ENCODE measurements at places on chromosomes 5 and 9. TPM values are rescaled to one million over a fixed set of nuclear protein-coding genes. Genes with fewer than 3 reads are reported as not detected.

GRCh38 chr5:135345956-135346731 lies 52.9 kb downstream of the MACROH2A1 start:
- DNase-seq: peak; percentile 24

- no peak for DNase-seq
Observed at GRCh38 chr9:136149853-136150252, 31.2 kb upstream of the TMEM250 start.

DNA sequence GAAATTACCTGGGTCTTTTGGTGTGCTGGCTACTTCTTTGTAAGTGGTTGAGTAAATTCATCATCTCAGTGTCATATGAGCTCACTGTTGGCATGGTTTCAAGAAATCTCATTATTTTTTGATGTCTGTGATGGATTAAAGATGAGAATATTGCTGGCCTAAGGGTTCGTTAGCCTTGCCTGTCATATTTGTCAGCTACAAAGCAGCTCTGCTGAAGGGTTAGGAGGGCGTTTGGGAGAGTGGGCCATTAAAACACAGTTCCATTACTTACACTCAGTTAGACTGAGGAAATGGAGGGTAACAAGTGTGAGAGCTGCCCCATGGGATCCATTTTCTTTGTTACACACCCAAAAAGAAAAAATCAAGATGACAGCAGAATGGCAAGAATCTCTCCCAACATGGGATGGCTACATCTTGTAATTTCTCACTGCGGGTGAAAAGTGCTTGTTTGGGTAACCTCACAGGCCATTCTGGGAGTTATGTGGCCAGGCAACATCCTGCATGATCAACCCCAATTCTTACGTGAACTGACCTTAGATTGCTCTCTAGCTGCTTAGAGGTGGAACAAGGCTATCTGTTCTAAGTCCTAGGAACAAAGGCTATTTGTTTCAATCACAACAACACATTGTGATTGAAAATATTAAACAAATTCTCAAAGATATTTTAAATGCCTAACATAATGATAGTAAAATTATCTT lies 609.5 kb upstream of the RGMB start:
- no peak for DNase-seq

GRCh38 chr5:157020511-157021222 lies 38.2 kb downstream of the HAVCR1 start:
- DNase-seq: no peak

DNA sequence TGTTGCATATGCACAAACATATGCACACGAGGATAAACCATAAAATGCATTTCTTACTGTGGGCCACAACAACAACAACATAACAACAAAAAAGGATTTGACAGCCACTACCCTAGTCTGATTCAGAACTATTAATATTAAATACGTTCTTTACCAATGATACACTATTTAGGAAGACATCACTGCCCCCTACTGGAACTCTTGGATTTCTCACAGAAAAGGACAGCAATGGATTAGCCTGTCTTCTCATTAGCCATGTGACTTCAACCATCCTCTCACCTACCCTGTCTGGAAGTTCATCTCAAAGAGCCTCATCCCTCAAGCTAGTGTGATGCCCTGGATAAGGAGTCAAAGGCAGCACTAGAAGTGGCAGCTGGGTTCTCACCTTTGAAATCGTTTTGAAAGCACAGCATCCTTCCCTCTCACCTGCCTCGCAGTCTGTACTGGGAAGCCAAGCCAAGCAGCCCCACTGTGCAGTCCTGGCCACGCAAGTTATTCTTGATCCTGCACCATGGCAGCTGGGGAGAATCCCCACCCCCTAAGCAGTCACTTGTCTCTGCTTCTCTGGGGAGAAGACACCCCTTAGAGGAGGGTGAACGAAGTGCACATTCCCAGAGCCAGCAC lies 64.6 kb downstream of the SH3TC2 start:
- DNase-seq: peak; percentile 70

- DNase-seq: no peak
Observed at GRCh38 chr9:76624391-76625048, 139.7 kb upstream of the PCA3 start.

- DNase-seq: no peak
Observed at GRCh38 chr5:180830253-180831138, 27.9 kb upstream of the MGAT1 start.

- peak; percentile 34 for DNase-seq
Observed at GRCh38 chr9:69580582-69581214, 91.5 kb downstream of the APBA1 start.

DNA sequence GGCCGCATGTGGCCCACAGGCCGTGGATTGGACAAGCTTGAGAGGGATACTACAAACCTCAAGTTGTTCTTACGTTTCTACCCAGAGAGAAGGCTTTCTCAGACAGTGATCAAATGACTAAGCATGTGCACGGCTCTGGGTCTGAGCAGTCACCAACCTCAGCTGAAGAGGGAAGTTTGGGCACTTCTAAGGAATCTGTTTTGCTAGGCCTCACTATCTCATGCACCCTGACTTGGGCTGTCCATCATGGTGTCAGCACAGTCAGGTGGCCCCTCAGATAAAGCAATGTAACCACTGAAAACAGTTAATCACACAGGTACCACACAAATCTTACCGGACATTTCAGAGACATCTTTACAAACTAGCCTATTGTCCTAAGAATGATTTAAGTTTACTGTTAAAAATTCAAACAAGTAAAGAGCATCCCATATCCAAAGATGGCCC lies 24.6 kb downstream of the CSF2 start:
- peak; percentile 59 for DNase-seq

- DNase-seq: no peak
Observed at GRCh38 chr9:125214186-125214585, 13.8 kb downstream of the RABEPK start.

- no peak for DNase-seq
Observed at GRCh38 chr9:36063804-36064447, 27.2 kb downstream of the RECK start.

GRCh38 chr5:117107859-117108258 lies 533.2 kb upstream of the SEMA6A start:
- no peak for DNase-seq

- peak; percentile 90 for DNase-seq
Observed at GRCh38 chr9:113387560-113388230, 10.9 kb upstream of the HDHD3 start.

GRCh38 chr9:78132701-78133058 lies 101.1 kb upstream of the GNAQ start:
- peak; percentile 15 for DNase-seq

GRCh38 chr9:104868303-104868686 lies 59.7 kb downstream of the ABCA1 start:
- DNase-seq: peak; percentile 58

GRCh38 chr5:62155988-62156387 lies 150.0 kb upstream of the KIF2A start:
- no peak for DNase-seq

GRCh38 chr5:167608390-167609272 lies 682.8 kb upstream of the WWC1 start:
- DNase-seq: no peak

GRCh38 chr9:114357360-114357759 lies 27.7 kb downstream of the ORM2 start:
- no peak for DNase-seq

DNA sequence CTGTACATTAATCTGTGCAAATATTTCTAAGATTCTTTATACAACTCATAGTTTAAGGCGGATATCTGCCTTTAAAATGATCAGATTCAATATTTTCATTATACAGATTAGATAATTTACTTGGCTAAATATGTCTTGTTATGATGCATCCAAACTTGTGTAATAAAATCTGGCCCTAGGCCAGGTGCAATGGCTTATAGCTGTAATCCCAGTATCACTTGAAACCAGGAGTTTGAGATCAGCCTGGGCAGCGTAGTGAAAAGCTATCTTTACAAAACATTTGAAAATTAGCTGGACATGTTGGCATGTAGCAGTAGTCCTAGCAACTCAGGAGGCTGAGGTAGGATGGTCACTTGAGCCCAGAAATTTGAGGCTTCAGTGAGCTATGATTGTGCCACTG lies 2002.2 kb upstream of the ACO1 start:
- no peak for DNase-seq

GRCh38 chr5:56309262-56309826 lies 76.2 kb upstream of the ANKRD55 start:
- DNase-seq: no peak

DNA sequence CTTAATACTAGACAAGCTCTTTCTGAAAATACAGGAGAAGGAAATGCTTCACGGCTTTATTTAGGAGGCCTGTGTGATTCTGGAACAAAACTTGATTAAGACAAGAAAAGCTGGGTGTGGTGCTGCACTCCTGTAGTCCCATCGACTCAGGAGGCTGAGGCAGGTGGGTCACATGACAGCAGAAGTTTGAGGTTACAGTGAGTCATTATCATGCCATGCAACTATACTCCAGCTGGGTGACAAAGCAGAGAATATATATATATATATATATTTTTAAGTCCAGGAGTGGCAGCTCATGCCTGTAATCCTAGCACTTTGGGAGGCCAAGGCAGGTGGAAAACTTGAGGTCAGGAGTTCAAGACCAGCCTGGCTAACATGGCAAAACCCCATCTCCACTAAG lies 33.1 kb upstream of the SPIN1 start:
- DNase-seq: peak; percentile 49

DNA sequence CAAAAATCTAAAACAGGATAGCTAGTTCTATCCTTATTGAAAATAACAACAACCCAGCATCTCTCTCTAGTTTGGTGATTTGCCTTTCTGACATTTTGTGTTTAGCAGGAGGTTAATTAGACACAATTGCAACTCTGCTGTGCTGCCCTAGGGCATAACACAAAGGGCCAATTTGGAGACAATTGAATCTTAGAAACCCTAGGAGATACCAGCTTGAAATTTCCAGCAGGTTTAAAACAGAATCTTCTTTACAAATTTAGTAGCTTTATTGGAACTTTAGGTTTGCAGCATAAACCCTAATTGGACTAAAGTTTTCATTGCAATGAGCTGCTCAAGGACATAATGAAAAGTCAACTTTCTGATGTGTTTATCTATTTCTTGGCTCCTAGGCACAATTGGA lies 166.7 kb upstream of the FER start:
- no peak for DNase-seq

GRCh38 chr5:169880012-169880663 lies 100.2 kb downstream of the INSYN2B start:
- no peak for DNase-seq

- peak; percentile 64 for DNase-seq
Observed at GRCh38 chr5:148033134-148033533, 30.6 kb upstream of the SPINK5 start.

DNA sequence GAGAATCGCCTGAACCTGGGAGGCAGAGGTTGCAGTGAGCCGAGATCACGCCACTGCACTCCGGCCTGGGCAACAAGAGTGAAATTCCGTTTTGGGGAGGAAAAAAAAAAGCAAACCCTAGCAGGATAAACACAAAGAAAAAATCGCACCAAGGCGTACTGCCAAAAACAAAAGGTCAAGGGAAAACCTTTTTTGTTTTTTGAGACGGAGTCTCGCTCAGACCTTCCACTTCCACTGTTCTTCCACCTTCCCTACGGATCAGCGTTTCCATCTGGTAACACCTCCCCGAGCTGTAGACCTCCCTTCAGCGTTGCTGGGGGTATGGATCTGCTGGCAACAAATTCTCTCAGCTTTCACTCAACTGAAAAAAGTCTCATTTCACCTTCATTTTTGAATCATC lies 20.1 kb upstream of the FCN2 start:
- no peak for DNase-seq

GRCh38 chr5:17763301-17763700 lies 129.0 kb downstream of the TAF11L14 start:
- DNase-seq: no peak

DNA sequence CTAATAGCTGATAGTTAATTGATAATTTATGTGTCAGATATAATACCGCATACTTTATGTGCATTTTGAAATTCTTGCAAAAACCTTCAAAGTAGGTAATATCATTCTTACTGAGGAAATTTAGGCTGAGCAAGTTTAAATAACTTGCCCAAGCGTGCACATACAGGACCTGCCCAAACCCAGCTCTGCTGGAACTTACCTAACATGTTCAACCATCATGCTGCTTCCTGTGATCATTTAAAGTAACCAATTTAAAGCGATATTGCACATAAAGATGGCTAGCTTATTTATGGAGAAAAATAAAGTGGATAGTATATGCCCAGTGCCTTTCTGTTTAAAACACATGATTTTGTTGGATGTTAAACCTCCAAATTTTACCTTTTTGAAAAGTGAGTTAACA lies 4.3 kb downstream of the FAM174A start:
- DNase-seq: no peak

- no peak for DNase-seq
Observed at GRCh38 chr9:134663753-134664415, 22.3 kb downstream of the COL5A1 start.

GRCh38 chr9:131025953-131026858 lies 17.2 kb downstream of the LAMC3 start:
- no peak for DNase-seq

GRCh38 chr5:128667152-128667551 lies 129.1 kb upstream of the FBN2 start:
- no peak for DNase-seq

- peak; percentile 57 for DNase-seq
Observed at GRCh38 chr9:105405514-105406131, 42.2 kb upstream of the FSD1L start.

- DNase-seq: no peak
Observed at GRCh38 chr5:132915681-132916080, 42.2 kb downstream of the LEAP2 start.

DNA sequence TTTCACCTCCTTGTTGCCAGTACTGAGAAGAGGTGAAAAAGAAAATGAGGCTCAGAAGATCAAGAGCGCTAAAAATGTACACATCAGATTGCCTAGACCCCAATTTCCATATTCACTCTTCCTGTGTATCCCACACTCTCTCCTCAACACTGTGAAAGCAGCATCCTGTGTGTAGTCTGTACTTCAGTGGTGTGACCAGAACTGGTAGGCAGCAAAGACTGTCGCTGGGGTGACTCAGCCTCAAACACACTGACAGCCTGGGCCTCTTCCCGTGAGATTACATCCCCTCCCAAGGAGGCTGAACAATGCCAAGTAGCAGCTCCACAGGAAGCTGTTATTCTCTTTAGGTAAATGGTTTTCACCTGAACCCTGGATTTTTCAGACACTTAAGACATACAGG lies 135.5 kb downstream of the CCDC192 start:
- peak; percentile 51 for DNase-seq

GRCh38 chr5:138533973-138534941 lies 8.8 kb downstream of the ETF1 start:
- no peak for DNase-seq

DNA sequence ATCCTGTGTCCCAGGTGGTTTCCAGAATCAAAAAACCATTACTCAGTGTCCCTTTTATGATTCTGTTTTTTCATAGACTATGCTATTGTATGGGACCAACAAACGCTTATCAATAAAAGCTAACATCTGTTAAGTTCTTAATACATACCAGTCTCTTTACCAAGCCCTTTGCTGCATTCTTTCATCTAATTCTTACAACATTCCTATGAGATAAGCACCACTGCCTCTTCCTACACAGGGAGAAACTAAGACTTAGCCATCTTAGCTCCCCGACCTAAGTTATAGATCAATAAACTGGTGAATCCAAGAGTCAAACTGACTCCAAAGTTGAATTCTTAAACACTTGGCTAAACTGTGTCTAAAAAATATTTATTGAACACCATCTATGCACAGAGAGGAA lies 26.6 kb downstream of the DRD1 start:
- no peak for DNase-seq

The UGT3A2 gene
- total RNA-seq: 1.9 TPM

The SCGB3A2 gene
- total RNA-seq: not detected

The TSSK1B gene
- total RNA-seq: not detected

The OSTF1 gene
- 37.2 TPM for total RNA-seq

The PRDM9 gene
- not detected for total RNA-seq

The TAF1L gene
- total RNA-seq: under 0.01 TPM

The ADAMTS12 gene
- total RNA-seq: 6.3 TPM

The SPATA31A3 gene
- total RNA-seq: not detected

The TRPM6 gene
- 0.15 TPM for total RNA-seq

The GPR150 gene
- total RNA-seq: 0.69 TPM

The CD72 gene
- 0.60 TPM for total RNA-seq

The SOX30 gene
- total RNA-seq: 0.17 TPM

The OTP gene
- total RNA-seq: not detected

Data from renal cortical epithelial cell (primary cell).